ENCODE measurements at places on chromosomes 13 and 19.
A peak's percentile ranks its signal among the peaks of the same experiment; 100 is the strongest.

- DNase-seq: no peak
Observed at GRCh38 chr19:5228932-5229777, 111.5 kb downstream of the PTPRS start.

GRCh38 chr19:46840498-46840942, 10.1 kb downstream of the AP2S1 start:
- peak; percentile 54 for DNase-seq

GRCh38 chr19:46488551-46488950, 7.1 kb downstream of the PNMA8B start:
- no peak for DNase-seq

DNA sequence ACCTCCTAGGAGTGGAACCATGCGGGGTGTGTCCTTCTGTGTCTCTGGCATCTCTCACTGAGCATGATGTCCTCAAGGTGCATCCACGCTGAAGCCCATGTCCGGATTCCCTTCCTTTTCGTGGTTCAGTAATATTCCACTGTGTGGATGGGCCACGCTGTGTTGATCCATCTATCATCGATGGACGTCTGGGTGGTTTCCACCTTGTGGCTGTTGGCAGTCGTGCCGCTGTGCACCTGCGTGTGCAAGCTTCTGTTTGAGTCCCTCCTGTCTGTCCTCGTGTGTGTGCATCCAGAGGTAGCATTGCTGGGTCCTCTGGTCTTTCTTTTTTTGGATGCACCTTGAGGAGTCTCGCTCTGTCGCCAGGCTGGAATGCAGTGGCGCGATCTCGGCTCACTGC, 11.2 kb upstream of the GNA15 start:
- DNase-seq: no peak

- no peak for DNase-seq
Observed at GRCh38 chr19:16349551-16350152, 25.0 kb downstream of the KLF2 start.
